H54 (cell line): ENCODE measurements at places on chromosomes 1 and 21.

GRCh38 chr1:67708606-67709005 is 23.6 kb downstream of the GADD45A start:
- DNase-seq = peak; percentile 56

- no peak for DNase-seq
These were observed 1.7 kb downstream of the KCNJ10 start for GRCh38 chr1:160068225-160068624.

GRCh38 chr1:48691429-48692001 is 85.2 kb downstream of the BEND5 start:
- DNase-seq = no peak

DNA sequence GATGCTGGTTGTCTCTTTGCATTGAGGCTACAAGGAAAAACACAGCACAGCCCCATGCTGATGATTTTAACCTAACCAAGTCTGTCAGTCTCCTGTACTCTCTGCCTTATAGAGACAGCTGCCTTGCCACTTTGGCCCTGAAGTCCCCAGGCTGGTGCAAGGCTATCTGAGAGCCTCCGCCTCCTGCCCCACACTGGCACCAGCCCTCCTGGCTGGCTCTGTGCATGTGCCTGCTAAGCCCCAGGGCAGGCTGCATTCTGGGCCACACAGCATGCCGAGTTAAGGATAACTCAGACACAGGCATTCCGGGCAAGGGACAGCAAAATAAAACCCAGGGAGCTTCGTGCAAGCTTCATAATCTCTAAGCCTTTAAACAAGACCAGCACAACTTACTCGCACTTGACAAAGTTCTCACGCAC is 910 bp downstream of the RUNX1 start:
- DNase-seq = no peak

DNA sequence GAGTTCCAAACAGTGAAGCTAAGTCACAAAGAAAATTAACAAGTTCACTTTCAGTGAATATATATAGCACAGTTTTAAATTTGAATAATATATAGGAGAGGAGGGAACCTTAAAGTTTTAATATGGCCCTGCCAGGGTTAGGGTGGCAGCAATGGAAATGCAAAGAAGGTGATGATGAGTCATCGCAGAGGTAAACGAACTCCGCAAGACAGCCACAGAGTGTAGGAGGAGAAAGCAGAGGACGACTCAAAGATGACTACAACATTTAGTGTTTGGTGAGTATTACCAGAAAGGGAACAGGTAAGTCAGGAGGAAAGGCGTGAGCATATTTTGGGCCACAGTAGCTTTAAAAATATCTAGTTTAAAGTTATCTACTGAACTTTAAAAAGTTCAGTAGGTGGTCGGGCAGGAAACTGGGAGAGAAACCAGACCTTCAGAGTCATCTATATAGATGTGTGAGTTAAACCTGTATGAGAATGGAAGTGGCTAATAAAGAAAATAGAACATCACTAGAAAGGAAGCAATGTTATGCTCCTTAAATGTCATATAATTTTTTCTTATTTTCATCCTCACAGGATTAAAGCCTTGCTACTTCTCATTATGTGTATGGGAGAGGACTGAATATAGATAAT is 75.7 kb downstream of the UCHL5 start:
- no peak for DNase-seq

DNA sequence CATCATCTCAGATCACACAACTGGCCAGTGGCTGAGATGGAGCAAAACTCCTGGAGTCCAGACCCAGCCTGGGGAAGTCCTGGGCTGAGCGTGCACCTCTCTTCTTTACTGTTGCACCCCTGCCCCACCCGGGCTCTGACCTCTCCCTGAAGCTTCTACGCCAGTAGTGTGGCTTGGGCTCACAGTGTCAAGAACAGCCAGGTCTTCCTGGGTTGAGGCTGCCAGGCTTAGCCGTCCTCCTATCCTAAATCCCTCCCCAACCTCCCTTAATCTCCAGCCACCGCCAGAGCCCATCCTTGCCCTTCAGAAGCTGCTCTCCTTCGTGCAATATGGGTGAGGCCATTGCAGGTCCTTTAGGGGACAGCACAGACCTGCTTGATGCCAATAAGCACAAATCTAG is 399.2 kb upstream of the VAMP3 start:
- DNase-seq = no peak

DNA sequence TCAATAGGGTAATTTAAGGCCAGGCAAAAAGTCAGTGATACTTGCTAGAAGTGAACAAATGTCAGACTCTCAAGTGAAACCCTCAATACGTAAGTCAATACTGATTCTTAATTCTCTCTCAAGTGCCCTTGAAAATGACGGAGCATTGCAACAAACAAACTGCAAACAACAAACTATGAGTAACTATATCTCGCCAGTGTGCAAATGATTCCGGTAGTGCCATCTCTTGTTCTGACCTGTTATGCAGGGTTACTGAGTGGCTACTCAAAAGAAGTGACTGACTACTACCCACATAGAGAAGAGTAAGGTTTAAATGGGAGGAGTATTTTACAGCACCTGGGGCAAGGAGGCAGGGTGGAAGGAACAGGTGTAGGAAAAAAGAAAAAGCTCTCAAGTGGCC is 1.6 kb downstream of the SLC19A2 start:
- no peak for DNase-seq

DNA sequence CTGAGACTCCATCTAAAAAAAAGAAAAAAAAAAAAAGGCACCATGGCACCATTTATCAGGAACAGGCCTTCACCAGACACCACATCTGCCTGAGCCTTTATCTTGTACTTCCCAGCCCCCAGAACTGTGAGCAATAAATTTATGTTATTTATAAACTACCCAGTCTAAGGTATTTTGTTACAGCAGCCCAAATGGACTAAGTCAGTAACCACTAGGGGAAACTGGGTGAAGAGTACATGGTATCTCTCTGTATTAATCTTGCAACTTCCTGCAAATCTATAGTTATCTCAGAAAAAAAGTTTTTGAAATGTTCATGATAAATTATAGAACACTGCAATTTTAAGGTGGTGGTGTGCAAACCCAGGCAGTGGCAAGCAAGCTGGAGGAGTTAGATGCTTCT is 114.3 kb downstream of the LAMC2 start:
- no peak for DNase-seq
